ENCODE measurements at places on chromosomes 4 and X.

- DNase-seq, result no peak
Measured at GRCh38 chr4:134388351-134388750, 186.8 kb upstream of the PABPC4L start.

DNA sequence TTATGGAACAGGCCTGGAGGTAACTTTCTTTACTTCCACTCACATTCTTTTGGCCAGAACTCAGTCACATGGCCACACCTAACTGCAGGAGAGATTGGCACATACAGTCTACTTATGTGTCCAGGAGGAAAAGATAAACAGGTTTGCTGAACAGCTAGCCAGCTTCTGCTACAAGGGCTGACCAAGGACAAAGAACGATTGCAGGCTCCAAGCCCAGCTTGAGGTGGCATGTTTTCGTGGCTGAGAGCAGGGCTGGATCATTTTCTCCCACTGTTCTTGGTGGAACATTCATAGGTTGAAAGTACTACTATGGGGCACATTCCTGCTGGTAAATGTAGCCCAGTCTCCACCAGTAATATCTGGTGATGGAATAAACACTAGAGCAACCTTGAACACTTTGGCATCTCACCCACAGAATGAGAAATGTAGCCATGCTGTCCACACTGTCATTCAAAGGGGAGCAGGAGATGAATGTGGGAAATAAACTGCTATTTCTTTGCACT is 28.2 kb downstream of the NHS start:
- no peak for DNase-seq

GRCh38 chrX:63746715-63747114 is 38.3 kb downstream of the ARHGEF9 start:
- no peak for DNase-seq

GRCh38 chr4:65416891-65417290 is 253.4 kb downstream of the EPHA5 start:
- no peak for DNase-seq

DNA sequence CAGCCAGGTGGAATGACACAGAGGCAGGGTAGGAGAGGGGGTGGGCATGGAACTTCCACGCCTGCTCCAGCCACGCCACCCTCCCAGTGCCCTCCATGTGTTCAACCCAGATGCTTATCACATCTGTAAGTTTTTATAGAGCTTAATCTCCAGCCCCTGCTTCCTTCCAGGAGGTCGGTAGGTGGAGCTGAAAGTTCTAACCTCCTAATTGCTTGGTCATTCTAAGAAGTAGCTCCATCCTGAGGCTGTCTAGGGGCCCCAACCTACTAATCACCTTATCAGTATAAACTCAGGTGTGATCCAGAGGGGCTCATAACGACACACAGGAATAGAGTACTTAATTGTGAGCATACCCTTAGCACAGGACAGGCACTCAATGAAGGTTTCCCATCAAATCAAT is 18.3 kb downstream of the QDPR start:
- DNase-seq, result no peak

GRCh38 chr4:87498446-87498900 is 30.7 kb downstream of the SPARCL1 start:
- no peak for DNase-seq

GRCh38 chr4:68129793-68130192 is at the start of gene TMPRSS11F:
Gene TMPRSS11F (minus strand): TSS chr4:68129869. CDS start chr4:68129820, 49 bp downstream.
- no peak for DNase-seq

DNA sequence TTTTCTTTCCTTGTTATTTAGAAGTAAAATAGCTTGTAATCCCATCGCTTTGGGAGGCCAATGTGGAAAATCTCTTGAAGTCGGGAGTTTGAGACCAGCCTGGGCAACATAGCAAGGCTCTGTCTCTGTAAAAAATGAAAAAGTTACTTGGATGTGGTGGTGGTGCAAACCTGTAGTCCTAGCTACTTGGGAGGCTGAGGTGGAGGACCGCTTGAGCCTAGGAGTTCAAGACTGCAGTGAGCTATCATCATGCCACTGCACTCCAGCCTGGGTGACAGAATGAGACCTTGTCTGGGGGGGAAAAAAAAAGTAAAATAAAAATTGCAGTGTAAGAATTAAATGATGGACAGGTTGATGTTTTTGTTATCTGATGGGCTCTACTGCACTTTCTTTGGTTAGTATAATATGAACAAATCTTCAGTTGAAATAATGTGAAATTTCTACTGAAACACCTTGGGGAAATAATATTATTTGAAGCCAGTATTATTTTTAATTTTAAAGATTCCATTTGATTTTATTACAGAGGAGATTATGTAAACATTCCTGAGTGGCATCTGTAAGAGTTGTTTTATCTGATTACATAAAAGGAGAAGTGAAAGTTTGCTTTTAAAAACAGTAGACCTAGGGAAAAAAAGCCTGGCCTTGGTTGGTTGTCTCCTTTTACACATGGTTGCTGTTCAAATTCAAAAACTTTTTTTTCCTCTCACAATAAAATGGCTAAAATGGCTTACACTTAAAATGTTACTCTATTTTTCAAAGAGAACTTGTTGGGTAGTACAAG is 10.5 kb upstream of the NDUFC1 start:
- no peak for DNase-seq

DNA sequence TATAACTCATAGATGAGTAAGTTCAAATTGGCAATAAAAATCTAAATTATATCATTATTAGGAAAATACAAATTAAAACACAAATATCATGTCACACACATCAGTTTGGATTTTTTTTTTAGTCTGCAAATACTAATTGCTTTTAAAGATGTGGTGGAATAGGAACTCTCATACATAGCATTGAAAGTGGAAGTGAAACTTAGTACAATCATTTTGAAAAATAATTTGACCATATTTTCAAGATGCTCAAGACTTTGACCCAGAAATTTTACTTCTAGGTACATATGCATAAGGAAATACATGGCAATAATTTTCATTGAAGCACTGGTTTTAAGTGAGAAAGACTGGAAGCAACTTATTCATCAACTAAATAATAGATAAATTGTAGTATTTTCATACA is 147.5 kb upstream of the SMIM31 start:
- no peak for DNase-seq

GRCh38 chr4:36532670-36533379 is 251.4 kb downstream of the DTHD1 start:
- DNase-seq, result no peak

DNA sequence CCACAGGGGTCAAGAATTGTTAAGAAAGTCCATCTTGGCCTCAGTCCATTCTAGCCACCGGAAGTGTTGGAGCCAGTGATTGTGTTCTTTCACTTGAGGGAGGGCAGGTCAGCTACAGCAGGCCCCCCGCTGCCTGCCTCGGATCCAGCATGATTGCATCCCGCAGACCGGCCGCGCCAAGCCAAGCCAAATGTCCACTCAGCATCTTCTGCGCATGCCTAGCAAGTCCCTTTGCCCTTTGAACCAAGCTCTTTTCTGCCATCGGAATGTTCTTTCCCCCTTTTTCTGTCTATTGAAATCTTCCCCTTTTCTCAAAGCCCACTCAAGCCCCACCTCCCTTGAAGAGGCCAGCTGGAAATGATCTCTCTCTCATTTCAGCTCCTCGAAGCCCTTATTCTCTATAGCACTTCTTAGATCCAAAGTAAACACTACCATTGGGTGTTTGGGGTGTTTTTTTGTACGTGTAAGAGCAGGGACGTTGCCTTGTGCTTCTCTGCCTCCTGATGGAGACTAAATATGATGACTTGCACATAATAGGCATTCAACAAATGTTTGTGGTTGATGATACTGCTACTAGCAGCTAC is 147.8 kb upstream of the BCOR start:
- DNase-seq, result no peak

GRCh38 chr4:151409470-151410313 is 716 bp downstream of the FHIP1A start:
- no peak for DNase-seq

DNA sequence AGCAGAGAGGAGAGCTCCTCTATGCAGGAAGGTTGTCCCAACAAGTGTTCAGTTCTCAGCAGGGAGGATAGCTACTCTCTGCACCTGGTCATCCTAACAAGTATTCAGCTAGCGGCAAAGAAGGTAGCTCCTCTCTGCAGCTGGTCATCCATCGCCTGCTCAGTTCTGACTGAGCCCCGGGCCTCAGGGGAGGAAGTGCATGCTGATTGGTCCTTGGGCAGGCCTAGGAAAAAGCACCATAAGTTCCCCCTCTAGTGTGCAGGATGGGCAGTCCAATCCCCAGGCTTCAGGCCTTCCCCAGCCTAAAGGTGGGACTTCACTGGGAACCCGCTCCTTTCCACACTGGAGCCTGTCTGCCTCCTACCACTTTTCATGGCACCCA is 4.4 kb upstream of the FBXW7 start:
- DNase-seq, result no peak

DNA sequence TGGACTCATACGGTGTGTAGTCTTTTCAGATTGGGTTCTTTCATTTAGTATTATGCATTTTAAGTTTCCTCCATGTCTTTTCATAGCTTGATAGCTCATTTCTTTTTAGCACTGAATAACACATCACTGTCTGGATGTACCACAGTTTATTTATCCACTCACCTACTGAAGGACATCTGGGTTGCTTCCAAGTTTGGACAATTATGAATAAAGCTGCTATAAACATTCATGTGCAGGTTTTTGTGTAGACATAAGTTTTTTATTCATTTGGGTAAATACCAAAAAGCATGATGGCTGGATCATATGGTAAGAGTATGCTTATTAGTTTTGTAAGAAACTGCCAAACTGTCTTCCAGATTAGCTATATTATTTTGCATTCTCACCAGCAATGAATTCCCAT is 29.0 kb downstream of the CNOT6L start:
- no peak for DNase-seq

GRCh38 chr4:2482693-2483092 is 13.8 kb downstream of the RNF4 start:
- DNase-seq, result no peak

- DNase-seq, result no peak
Measured at GRCh38 chr4:168699224-168699878, 202.5 kb downstream of the PALLD start.

GRCh38 chr4:153137677-153138630 is 66.3 kb upstream of the TRIM2 start:
- no peak for DNase-seq

DNA sequence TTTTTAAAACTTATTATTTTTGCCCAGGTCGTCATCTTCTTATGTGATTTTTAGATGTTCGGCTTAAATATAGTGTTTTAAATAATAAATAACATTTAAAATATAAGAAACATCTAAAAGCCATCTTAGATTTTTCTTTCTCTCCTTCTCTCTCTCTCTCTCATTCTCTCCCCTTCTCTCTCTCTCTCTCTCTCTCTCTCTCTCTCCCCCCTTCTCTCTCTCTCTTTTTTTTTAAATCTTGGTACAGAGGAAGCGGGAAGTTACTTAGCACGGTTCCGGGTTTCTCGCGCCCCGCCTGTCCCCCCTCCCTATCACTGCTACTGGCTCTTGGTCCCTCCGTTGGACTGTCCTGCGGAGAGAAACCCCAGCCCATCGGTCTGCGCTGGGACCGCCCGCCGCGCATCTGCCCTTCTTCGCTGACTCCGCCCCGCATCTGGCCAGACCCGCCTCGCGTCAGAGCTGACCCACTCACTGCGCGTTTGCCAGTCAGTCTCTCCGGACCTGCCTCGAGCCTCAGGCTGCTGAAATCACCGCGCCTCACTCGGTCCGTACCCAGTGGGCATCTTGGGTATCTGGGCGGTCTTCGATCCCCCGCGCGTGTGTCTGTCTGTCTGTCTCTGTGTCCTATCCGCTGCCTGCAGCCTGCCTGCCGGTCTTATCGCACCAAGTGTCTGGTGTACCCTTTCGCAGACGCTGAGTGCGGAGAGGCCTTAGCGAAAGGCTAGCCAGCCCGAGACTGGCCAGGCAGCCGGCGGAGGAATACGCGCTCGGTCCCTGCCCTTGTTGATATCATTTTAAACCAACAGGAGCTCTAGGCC is at the start of gene PABPC5:
Gene PABPC5 (plus strand): TSS at position 489 of the 818 bp plus-strand sequence. CDS start 739 bp downstream, outside the sequence.
- no peak for DNase-seq

DNA sequence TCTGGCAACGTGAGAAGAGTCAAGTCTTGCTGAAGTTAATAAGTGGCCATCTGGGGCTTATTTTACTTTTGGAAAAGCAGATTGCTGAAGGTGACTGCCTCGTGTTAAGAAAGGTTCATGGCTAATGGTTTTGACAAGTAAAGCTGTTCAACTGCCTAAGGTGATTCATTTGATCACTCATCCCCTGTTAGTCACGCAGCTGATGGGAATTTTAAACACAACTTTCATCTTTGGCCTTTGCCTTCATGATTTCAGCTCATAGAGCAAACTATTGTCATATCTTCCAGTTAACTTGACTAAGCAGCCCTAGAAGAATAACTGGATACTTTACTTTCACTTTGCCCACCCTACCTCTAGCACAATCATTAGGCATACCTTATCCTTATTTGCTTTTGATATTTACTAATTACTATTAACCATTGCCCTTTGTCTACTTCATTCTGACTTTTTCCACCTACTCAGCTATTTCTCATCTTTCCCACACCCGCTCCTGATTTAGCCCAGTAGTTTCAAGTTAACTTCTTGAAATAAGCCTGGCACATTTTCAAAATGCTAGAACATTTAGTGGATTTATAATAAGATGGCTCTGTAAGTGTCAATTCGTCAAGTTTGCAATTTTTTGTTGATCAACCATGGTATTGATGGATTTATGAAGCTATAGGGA is 170.6 kb upstream of the S100G start:
- no peak for DNase-seq

DNA sequence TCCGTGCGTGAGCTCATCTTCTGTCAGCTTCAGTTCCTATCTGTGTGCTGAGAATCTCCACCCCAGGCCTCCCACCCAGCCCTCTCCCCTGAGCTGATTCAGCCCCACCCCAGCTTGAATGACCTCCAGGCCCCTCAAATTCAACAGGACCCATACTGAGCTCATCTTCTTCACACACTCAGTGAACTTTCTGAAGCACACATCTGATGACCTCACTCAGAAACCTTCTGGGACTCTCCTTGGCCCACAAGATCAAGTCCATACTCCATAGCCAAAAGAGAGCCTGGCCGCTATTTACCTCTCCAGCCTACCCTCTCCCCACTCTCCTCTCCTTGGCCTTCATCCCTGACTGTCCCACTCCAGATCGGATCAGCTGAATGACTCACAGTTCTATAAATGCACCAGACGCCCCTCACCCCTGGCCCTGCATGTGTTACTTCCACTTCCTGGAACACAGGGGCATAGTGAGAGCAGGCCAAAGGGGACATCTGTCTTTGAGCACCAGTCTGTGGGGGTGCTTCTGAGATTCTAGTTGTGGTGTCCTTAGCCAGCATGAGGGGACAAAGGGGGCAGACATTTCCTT is 62.5 kb downstream of the PJA1 start:
- no peak for DNase-seq

DNA sequence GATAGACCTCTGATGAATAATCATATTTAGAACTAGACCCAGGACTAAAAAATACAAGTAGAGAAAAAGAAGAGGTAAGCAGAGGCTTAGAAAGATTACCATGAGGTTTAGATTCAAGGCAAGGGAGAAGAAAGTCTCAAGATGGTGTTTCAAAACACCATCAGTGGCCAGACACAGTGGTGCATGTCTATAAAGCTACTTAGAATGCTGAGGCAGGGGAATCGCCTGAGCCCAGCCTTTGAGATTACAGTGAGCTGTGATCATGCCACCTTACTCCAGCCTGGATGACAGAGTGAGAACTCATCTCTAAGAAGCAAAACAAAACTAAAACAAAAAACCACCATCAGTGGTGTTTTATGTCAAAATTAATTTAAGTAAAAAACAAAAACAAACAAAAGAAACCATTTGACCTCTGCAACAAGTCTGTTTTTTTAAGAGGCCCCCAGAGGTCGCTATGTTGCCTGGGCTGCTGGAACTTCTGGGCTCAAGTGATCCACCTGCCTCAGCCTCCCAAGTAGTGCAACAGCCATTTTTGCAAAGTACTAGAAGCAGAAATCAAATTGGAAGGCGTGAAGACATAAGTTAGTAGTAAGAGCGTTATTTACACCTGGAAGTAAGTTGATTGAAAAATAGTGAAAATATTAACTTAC is 784.3 kb downstream of the ADGRL3 start:
- DNase-seq, result no peak
